ENCODE measurements at places on chromosomes 7 and 10. TPM values are rescaled to one million over a fixed set of nuclear protein-coding genes. Genes with fewer than 3 reads are reported as not detected.

GRCh38 chr7:70387217-70387616 is 744.7 kb upstream of the GALNT17 start:
- no peak for DNase-seq
- H3K27ac ChIP-seq = no peak overlapping the region
- no peaks in the 10 kb centered on the region for H3K27me3 ChIP-seq
- no peak overlapping the region for H3K4me3 ChIP-seq
- H3K36me3 ChIP-seq = no peaks in the 10 kb centered on the region

- no peaks in the 10 kb centered on the region for H3K36me3 ChIP-seq
- peaks cover 4% of the 10 kb centered on the region for H3K4me1 ChIP-seq
Measured at GRCh38 chr7:128530855-128531104, 54.2 kb downstream of the METTL2B start.

Gene TDRD1
- total RNA-seq = not detected

DNA sequence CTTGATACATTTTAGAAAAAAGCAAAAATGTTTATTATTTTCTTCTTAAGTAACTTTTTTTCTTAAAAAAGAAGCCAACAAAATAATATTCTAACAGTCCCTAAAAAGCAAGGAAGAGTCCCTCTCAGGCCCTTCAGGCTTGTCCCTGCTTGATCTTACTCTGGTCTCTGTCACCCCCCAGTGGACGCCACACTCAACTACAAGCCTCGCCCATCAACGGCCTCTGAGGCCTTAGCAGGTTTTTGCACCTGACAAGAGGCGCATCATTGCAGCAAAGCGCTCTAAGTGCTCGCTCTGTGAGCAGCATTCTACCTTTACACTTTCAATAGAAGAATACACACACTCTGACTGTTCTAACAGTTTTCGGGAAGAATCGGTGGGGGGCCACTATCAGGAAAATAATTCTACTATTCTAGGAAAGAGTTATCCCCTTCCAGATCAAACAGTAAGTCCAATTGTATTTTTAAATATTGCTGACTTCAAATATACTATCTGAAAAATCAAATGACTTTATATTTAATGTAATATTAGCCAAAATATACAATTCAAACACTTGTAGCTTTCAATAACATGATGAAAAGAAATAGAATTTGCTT is 139.2 kb downstream of the USP6NL start:
- no peaks in the 10 kb centered on the region for H3K27me3 ChIP-seq
- H3K4me3 ChIP-seq = no peak overlapping the region
- no peaks in the 10 kb centered on the region for H3K36me3 ChIP-seq
- peak; percentile 15 for DNase-seq
- H3K27ac ChIP-seq = no peak overlapping the region

DNA sequence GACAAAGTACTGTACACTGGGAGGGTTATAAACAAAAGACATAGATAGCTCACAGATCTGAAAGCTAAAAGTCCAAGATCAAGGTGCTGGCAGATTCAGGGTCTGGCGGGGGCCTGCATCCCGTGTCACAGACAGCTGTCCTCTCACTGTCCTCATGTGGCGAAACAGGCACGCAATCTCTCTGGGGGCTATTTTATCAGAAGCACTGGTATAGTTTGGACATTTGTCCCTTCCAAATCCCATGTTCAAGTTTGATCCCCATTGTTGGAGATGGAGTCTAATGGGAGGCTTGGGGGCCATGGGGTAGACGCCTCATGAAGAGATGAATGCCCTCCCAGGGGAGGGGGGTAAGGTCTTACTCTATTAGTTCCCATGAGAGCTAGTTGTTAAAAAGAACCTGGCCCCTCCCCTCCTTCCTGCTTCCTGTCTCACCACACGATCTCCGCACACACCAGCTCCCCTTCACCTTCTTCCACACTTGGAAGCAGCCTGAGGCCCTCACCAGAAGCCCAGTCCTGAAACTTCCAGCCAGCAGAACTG is 72.5 kb upstream of the UCN3 start:
- H3K36me3 ChIP-seq = no peaks in the 10 kb centered on the region
- H3K4me1 ChIP-seq = peaks cover 10% of the 10 kb centered on the region
- no peak overlapping the region for H3K27ac ChIP-seq

Gene CYREN
- 33.7 TPM for total RNA-seq

GRCh38 chr7:114917211-114917839 is 4.6 kb upstream of the MDFIC start:
- DNase-seq = no peak
- no peak overlapping the region for H3K4me3 ChIP-seq
- H3K4me1 ChIP-seq = no peaks in the 10 kb centered on the region
- H3K27ac ChIP-seq = no peak overlapping the region

GRCh38 chr10:123584419-123584775 is 81.8 kb upstream of the GPR26 start:
- DNase-seq = no peak
- H3K27ac ChIP-seq = no peak overlapping the region
- no peak overlapping the region for H3K4me3 ChIP-seq
- no peaks in the 10 kb centered on the region for H3K4me1 ChIP-seq
- peaks cover 8% of the 10 kb centered on the region for H3K27me3 ChIP-seq
- no peaks in the 10 kb centered on the region for H3K36me3 ChIP-seq

Gene SH2B2
- total RNA-seq = 5.6 TPM

DNA sequence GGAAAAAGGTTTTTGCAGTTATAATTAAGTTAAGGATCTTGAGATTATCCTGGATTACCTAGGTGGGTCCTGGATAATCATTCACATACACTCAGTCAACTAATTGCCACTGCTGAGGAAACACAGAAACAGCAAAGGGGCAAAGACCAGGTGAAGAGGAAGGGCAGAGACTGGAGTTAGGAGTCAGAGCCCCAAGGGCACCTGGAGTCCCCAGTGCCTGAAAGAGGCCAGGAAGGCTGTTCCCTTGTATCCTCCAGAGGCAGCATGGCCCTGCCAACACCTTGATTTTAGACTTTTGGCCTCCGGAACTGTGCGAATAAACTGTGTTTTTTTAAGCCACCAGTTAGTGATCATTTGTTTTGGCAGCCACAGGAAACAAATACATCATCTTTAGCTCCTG is 24.6 kb downstream of the PRR15 start:
- DNase-seq = no peak
- no peak overlapping the region for H3K27ac ChIP-seq

Gene ADIRF
- not detected for total RNA-seq

DNA sequence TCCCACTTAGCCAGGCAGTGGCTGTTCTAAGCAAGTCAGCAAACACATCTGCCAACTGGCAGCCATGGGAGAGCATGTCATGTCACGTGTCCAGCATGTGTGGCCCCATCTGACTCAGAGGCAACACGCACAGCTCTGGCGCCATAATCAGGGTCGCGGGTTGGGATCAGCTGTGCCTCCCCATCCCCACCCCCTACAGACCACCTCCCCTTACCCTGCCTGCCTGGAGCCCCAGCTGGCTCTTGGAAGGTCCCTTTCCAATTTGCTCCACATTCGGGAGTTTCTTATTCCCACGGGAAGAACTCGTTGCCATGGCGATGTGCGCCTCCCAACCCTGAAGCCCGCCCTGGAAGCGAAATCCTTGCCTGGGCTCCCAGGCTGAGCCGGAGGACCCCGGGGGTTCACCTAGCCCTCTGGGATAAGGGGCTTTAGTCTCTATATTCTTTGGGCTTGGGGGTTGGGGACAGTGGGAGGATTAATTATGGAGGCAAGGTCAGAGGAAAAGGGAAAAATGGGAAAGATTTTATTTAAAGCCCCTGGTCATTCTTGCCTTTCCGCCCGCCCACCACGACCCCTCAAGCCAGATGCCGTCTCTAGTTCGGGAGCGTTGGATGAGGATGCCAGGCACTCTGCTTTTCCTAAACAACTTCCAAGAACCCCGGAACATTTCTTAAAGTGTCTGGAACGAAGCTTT is 283.7 kb downstream of the ZEB1 start:
- no peaks in the 10 kb centered on the region for H3K36me3 ChIP-seq
- peak overlapping the region; percentile 71 for H3K4me3 ChIP-seq
- DNase-seq = peak; percentile 66
- H3K4me1 ChIP-seq = peaks cover 6% of the 10 kb centered on the region
- H3K27ac ChIP-seq = peak overlapping the region; percentile 50

GRCh38 chr10:61456095-61456789 is 3.1 kb upstream of the TMEM26 start:
- no peaks in the 10 kb centered on the region for H3K27me3 ChIP-seq
- DNase-seq = peak; percentile 49
- no peak overlapping the region for H3K4me3 ChIP-seq
- no peak overlapping the region for H3K27ac ChIP-seq
- no peaks in the 10 kb centered on the region for H3K36me3 ChIP-seq

Gene HOXA5
- total RNA-seq = not detected

DNA sequence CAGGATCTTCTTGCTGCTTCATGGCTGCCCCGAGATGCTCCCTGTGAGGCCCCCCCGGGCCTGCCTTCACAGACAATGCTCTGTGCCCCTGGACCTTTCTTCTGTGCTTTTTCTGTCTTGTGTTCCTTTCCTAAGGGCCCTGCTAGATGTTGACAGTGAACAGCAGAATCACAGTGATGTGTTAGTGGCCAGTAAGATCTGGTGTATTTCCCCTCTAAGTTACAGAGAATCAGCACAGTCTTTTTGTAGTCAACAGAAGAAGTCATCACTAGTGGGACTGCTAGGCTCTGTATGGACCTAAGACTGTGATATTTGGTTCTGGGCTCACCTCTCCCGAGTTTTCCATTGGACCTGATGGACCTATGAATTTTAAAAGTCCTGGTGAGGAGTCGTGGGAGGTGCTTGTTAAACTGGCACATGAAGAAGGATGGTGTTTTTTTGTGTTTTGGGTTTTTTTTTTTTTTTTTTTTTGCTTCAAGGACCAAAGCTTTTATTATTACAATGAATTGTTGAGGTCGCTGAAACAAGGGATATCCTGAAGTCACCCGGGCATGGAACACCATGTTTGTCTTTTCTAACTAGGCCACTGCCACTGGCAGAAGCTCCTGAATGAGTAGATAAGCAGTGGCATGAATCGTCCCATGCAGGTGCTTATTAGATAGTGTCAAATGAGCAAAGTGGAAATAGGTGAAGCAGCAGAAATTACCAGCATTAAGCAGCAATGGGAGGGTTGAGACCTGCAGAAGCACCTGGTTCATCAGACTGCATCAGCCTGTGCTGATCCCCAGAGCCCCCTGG is 194.8 kb downstream of the CELF2 start:
- no peaks in the 10 kb centered on the region for H3K4me1 ChIP-seq
- no peaks in the 10 kb centered on the region for H3K27me3 ChIP-seq
- DNase-seq = no peak
- H3K27ac ChIP-seq = no peak overlapping the region

Gene SYNPO2L
- total RNA-seq = 1.2 TPM

- H3K36me3 ChIP-seq = peaks cover 27% of the 10 kb centered on the region
- no peaks in the 10 kb centered on the region for H3K27me3 ChIP-seq
- H3K4me3 ChIP-seq = peak overlapping the region; percentile 56
- DNase-seq = no peak
Measured at GRCh38 chr7:23347033-23347681, 48.0 kb downstream of the MALSU1 start.

DNA sequence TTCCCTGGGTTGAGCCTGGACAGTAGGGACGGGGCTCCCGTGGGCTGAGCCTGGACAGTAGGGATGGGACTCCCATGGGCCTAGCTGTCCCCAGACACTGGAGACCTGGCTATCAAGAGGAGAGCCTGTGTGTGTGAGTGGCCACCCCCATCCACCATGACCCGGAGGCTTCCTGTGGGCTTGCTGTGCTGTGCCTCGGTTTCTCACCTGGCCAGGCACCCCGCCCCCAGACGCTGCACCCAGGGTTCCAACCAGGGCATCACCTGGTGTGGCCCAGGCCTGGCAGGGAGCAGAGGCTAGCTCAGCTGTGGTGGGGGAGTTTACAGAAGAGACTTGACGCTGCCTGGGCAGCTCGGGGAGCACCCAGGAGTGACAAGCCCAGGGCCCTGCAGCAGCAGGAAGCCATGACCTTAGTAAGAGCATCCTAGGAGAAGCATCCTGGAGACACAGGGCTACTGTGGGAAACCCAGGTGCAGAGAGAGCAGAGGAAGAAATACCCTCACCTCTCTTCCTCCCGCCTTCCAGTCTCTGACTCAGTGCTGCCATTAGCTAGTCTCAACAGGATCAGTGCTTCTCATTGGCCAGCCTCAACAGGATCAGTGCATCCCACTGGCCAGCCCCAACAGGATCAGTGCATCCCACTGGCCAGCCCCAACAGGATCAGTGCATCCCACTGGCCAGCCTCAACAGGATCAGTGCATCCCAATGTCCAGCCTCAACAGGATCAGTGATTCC is 61.0 kb downstream of the PDGFA start:
- no peak overlapping the region for H3K4me3 ChIP-seq
- peaks cover 18% of the 10 kb centered on the region for H3K4me1 ChIP-seq
- no peak overlapping the region for H3K27ac ChIP-seq
- DNase-seq = no peak

DNA sequence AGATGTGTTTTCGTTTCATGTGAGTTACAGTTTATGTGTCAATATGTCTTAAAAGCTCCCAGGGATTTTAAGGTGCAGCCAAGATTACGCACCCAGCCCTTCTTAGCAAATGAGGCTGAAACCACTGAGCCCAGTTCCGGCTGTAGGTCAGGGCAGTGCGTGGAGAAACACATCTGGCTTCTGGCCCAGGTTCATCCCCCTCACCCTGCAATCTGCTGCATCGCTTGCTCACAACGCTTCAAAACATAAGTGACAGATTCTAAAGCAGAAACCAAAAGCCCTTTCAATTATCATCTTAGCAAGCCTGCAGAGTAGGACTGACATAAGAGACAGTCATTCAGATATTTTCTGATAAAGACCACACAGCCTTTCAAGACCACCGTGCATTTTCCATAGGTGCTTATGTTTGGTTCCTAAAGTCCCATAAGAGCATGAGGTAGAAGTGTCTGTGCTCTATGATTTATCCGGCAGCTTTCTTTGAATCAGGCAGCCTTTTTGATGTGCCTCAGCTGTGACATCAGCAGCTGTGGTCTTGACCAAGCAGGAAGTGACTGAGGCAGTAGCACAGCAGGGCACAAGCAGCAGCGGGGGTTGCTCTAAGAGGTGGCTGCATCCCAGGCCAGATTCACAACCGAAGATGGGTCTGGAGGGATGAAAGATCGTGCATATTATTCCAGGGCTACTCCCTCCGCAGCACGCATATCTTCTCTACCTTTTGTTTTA is 72.1 kb upstream of the LYZL2 start:
- H3K4me1 ChIP-seq = peaks cover 11% of the 10 kb centered on the region
- peak; percentile 70 for DNase-seq
- no peaks in the 10 kb centered on the region for H3K27me3 ChIP-seq
- H3K27ac ChIP-seq = peak overlapping the region; percentile 63

Gene EGR2
- total RNA-seq = 12.1 TPM

- no peak for DNase-seq
- peak overlapping the region; percentile 85 for H3K27ac ChIP-seq
- H3K27me3 ChIP-seq = peaks cover 2% of the 10 kb centered on the region
- no peak overlapping the region for H3K4me3 ChIP-seq
- H3K36me3 ChIP-seq = no peaks in the 10 kb centered on the region
- peaks cover 6% of the 10 kb centered on the region for H3K4me1 ChIP-seq
Measured at GRCh38 chr10:69216577-69217118, 3.5 kb upstream of the HKDC1 start.

DNA sequence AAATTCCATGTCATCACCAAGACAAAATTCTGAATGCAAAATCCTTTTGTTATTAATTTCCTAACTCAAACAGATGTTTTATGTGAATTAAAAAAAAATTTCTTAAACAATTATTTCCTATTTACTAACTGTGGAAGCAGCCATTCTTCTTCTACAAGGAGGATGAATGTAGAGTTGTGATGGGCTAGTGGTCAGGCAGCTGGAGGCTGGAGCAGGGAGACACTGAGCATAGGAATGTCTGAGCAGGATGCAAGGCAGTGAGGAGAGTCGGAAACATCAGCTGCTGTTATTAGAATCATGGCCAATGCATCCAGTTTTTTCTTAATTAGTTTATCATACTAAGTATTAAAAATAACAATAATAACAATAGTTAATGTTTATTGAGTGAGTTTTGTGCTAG is 102.5 kb upstream of the LRRTM3 start:
- H3K27ac ChIP-seq = no peak overlapping the region
- no peak overlapping the region for H3K4me3 ChIP-seq
- no peak for DNase-seq
- no peaks in the 10 kb centered on the region for H3K27me3 ChIP-seq
- no peaks in the 10 kb centered on the region for H3K36me3 ChIP-seq

Measured in astrocyte (in vitro differentiated cells and primary cell).